ENCODE measurements at places on chromosomes 2 and 18.
A peak's percentile ranks its signal among the peaks of the same experiment; 100 is the strongest.

GRCh38 chr18:24173997-24174396 is 35.1 kb downstream of the CABYR start:
- DNase-seq = no peak

GRCh38 chr2:118459426-118459825 is 371.2 kb downstream of the INSIG2 start:
- no peak for DNase-seq

DNA sequence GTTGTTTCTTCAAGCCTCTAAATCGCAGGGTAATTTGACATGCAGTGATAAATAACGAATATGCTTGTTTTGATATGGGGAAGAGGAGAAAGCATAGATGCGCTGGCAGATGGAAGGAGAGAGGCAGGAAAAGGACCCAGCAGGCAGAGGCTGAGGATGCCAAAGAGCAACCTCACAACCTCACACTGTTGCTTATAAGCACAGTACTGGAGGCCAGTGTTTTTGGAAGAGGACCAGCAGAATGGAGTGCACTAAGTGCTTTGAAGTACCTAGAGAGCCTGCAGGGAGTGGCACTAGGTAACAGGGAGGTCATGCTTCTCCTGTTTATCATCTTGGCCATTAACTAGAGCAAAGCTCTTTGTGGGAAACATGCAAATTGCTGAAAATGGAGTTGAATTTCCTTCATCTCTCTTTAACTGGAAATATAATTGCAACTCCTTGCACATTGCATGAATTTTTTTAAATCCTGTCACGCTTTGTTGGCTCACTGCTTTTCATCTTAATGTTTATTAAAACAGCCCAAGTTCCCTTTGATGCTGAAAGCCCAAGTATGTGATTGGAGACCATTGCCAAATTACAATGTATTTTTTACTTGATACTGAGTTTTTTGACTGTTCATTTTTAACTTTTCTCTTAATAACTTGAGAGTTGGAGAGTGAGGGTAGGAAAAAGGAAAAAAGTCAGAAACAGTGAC is 236.4 kb downstream of the LRRTM1 start:
- no peak for DNase-seq

GRCh38 chr2:25939257-25939668 is 43.0 kb downstream of the KIF3C start:
- DNase-seq = no peak

GRCh38 chr18:13261661-13262357 is 43.2 kb downstream of the LDLRAD4 start:
- DNase-seq = no peak

GRCh38 chr2:42775186-42775585 is 11.3 kb upstream of the OXER1 start:
- DNase-seq = no peak

GRCh38 chr2:12119841-12120240 is 373.4 kb downstream of the LPIN1 start:
- no peak for DNase-seq

- DNase-seq = no peak
These were observed 4.0 kb upstream of the SLC66A2 start for GRCh38 chr18:79955302-79956075.

DNA sequence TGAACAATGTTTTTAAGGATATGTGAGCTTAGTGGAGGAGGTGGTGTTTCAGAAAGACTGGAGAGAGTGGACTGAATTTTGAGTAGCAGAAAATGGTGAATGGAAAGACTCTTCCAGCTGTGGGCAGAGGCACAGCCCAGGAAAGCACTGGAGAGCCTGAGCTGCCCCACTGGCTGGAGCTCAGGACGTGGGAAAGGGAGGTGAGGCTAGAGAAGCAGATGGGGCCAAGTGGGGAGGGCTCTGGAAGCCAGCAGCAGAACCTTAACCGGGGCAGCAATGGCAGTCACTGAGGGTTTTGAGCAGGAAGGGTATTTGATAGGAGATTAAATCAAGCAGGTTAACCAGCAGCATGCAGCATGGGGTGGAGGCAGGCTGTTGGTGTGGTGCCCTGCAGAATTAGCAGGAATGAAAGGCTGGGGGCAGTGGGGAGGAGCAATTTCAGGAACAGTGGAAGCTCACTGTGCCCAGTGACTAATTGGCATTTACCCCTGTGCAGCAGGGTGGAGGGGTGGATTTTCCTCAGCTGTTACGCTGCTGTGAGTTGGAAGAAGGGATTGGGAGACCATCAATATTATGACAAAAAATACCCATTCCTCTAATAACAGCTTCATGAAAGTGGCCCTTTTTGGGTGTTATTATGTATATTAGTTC is 136.2 kb downstream of the CERS6 start:
- no peak for DNase-seq

GRCh38 chr18:76805221-76805620 is 17.1 kb upstream of the ZNF236 start:
- no peak for DNase-seq

DNA sequence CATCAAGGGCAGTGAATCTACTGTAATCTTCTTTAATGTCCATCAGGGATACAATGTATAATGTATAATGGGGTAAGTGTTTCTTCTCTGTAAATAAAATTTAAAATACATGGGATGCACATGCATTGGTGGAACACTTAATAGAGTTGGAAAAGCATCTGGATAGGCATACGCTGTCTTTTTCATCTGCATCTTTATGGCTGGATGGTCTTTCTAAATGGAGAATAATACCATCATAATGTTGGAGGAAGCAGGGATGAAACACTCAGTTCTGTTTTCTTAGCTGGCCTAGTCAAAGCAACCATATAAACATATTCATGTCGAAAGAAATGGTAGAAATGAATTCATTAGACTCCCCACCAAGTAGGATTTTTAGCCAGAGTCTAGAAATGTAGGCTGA is 202.8 kb downstream of the CDCA7 start:
- no peak for DNase-seq

- no peak for DNase-seq
These were observed 35.9 kb upstream of the CCDC93 start for GRCh38 chr2:118049816-118050140.

DNA sequence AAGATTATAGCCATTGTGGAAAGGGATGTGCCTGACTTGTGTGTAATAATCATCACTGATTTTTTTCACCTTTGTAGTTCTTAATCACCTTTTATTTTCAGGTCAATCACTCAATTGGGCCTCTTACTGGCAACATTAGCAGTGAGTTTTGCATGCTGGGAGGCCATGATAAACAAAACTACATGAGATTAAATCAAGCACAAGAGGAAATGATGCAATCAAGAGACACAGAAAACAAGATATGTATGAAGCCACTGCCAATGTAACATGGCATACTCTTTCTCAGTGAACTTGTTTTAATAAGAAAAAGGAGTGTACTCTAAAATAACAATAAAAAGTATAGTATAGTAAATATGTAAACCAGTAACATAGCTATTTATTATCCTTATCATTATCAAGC is 69.9 kb upstream of the FSIP2 start:
- no peak for DNase-seq

GRCh38 chr2:105804266-105804665 is 59.6 kb downstream of the NCK2 start:
- no peak for DNase-seq

DNA sequence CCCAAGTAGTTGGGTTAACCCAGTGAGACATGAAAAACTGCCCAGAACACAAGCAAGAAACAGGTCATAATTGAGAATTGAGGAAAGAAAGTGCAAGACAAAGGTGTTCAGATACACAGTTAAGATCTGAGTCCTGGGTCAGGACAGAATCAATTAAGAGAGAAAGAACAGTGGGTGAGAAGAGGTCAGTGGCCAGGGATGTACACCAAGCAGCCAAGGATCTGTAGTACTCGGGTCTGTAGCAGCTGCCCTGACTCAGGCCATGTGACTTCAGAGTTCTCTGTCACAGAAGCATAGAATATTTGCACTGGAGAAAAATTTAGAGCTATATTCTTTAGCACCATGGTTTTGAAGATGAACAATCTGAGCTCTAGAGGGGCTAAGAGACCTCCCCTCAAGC is 141.6 kb downstream of the SLC8A1 start:
- no peak for DNase-seq

- no peak for DNase-seq
These were observed 73.1 kb upstream of the DSG1 start for GRCh38 chr18:31244771-31245394.

- peak; percentile 13 for DNase-seq
These were observed 155.2 kb downstream of the SH3BP4 start for GRCh38 chr2:235106874-235107639.

- no peak for DNase-seq
These were observed 12.4 kb downstream of the ASB1 start for GRCh38 chr2:238438856-238439849.

DNA sequence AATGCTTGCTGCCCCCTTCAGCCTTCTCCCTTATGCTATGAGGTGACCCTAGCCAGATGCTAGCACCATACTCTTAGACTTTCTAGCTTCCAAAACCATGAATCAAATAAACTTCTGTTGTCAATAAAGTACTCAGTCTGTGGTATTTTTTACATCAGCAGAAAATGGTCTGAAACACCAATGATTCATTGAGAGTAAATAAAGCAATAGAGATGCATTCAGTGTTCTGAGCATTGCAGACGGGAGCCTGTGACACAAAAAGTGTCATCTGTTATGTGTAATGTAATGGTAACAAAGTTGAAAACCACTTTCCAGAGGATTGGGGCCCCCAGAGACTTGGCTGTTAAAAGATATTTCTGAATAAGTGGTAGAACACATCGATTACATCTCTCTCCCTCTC is 758.0 kb upstream of the NRXN1 start:
- no peak for DNase-seq

GRCh38 chr2:112714836-112715631 is 5.8 kb upstream of the NT5DC4 start:
- no peak for DNase-seq

DNA sequence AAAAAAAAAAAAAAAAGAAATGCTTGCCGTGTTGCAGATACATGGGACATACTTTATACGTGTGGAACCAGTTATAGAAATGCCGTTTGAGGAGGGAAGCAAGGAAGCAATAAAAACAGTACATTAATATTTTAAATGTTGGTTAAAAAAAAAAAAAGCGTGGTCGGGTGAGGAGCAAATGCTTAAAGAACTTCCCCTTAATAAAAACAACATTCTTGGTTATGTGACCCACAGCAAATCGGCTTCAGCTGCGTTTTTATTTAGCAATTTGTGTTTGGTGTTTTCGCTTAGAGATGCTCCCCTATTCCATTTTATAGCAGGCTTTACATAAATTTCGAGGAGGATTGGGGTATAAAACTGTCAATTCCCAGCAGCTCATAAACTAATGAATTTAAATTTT is 223.6 kb downstream of the LRRTM1 start:
- no peak for DNase-seq

GRCh38 chr2:177239053-177239452 is 25.5 kb downstream of the NFE2L2 start:
- no peak for DNase-seq

DNA sequence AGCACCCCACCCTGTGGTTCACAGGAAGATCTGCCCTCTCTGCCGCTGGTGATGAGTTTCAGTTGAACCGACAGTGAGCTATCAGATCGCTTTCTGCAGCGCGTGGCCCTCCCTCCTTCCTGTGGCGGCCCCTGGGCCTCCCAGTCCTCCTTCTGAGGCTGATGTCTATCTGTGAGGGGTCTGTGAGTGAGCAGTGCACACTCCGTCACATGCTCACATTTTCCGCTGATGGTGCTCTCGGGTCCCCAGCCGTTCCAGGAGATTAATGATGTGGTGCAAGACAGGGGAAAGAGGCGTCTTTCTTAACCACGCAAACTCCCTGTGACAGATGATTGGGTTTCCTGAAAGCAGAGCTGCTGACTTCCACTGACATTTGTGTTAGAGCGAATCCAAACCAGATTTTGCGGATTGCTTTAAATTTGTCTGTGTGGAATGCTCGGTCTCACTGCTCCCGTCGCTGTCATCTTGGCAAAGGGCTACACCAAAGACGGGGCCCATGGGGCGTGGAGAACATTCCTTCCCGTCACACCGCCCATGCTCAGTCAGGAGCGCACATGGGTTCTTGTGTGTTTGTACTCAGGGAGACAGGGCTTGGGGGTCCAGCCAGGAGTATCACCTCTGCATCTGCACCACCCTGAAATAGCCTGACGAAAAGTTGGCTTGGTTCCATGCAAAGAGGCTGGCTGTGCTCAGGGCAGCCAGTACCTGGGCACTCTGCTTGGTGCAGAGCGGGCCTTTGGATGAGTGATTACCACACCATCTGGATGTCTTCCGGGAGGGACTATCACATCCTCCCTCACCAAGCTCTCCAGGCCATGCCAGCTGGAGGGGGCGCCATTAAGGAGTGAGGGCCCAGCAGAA is 154.7 kb upstream of the HS6ST1 start:
- DNase-seq = no peak

GRCh38 chr2:147495734-147496133 is 349.1 kb upstream of the ACVR2A start:
- DNase-seq = no peak

GRCh38 chr18:13577091-13577697 is 149.2 kb downstream of the FAM210A start:
- DNase-seq = no peak

DNA sequence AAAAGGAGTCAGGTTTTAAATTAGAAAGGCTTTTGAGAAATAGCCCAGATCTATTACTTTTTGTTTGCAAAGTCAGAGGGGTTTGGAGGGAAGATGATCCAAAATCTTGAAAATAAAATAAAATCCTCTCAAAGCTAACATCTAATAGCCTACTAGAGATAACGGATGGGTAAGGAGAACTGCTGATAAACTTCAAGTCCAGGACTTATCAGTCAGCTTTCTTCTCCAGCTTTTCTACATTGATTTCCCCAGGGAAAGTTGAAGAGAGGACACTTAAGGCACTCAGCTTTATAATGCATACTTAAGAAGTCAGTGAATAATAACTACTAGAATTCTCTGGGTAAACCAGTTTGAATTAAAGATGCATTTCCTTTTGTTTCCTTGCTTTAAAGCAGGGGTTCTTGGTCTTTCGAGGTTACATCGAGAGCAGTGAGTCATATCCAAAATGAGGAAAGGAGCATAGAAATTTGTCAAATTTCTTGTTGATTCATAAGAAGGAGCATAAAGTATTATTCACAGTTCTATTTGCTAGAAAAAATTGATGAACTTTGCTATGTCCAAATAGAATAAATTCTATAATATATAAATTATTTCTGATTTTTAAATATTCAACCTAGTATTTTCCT is 43.2 kb upstream of the ITPRID2 start:
- DNase-seq = no peak

GRCh38 chr2:174183076-174183475 is 65.3 kb downstream of the OLA1 start:
- no peak for DNase-seq

- no peak for DNase-seq
These were observed 12.9 kb downstream of the ID2 start for GRCh38 chr2:8694737-8695136.

GRCh38 chr2:227058888-227059399 is 105.1 kb downstream of the COL4A4 start:
- no peak for DNase-seq

DNA sequence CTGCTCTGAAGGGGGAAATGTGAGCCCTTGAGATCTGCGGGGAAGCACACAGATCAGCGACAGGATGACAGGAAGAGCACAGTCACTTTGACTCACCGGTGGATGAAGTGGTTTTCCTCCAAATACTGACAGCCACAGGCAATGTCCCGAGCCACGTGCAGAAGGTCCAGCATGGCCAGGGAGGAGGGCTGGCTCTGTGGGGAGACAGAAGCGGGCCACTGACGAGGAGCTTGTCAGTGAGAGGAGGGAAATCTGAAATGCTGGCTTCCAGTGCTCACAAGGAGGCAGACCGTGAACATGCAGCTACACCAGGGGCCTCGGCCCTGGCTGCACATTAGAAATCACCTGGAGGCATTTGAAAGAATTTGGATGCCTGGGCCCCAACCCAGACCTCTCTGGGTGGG is 98.7 kb downstream of the CLIP4 start:
- no peak for DNase-seq
